Tongue (tissue), 3 donors: ENCODE measurements at places on chromosomes 16 and 17.

DNA sequence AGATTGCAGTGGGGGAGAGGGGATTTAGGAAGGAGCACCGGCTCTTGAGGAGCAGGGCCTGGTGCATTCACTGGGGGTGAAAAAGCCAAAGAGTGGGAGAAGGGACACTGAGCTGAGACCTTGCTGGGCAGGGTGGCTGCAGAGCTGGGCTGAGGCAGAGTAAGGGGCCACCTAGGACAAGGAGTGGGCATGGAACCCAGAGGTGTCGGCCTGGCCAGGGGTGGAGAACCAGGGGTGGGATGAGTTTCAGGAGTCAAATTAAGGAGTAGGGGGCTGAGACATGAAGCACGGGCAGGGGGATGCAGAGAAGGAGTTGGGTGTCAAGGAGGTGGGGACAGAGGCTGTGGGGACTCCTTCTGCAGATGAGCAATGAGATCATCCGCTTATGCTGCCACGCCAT lies 20.1 kb downstream of the DNAH2 start:
- no peak for DNase-seq

- DNase-seq = no peak
Measured at GRCh38 chr16:86925067-86925791, 346.9 kb downstream of the FOXL1 start.

GRCh38 chr17:80101946-80102663 lies 724 bp downstream of the GAA start:
- DNase-seq = peak; percentile 34

GRCh38 chr17:4476511-4477070 lies 22.1 kb upstream of the SPNS2 start:
- DNase-seq = no peak

- DNase-seq = no peak
Measured at GRCh38 chr16:8110572-8111514, 479.5 kb downstream of the TMEM114 start.

DNA sequence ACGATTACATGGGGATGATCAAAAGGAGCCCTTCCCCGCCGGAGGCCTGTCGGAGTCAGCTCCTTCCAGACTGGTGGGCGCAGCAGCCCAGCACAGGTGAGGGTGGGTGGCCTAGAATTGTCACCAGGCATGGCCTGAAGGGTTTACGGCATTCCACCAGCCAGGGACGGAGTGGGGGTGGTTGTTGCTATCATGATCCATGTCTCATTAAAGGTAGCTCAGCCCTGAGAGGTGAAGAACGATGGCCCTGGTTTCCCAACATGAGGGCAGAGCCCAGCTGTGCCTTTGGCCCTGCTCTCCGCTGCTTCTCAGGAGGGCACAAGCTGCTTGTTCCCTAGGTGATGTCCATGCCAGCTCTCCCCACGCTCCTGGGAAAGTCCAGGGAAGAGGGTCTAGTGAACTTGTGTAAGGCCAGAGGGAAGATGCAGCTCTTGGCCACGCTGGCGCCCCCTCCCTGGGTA lies 14.2 kb downstream of the IRF8 start:
- no peak for DNase-seq

- DNase-seq = peak; percentile 30
Measured at GRCh38 chr16:49345829-49346228, 27.8 kb upstream of the C16orf78 start.

DNA sequence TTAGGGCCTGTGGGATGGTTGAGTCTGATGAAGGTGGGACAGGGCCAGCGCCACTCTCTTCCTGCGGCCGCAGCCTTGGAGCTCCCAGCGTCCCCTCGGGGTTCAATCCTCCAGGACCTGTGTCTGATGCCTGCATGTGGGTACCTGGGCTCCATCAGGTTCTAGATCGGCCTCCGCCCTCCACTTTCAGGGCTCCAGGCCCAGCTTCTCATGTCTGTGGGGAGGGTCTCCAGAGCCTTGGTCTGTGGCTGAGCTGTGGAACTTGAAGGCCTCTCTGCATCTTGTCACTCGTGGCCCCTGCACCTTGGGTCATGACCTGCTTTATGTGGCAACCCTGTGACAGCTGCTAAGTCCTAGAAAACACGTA lies 89.8 kb upstream of the ZNF750 start:
- no peak for DNase-seq

DNA sequence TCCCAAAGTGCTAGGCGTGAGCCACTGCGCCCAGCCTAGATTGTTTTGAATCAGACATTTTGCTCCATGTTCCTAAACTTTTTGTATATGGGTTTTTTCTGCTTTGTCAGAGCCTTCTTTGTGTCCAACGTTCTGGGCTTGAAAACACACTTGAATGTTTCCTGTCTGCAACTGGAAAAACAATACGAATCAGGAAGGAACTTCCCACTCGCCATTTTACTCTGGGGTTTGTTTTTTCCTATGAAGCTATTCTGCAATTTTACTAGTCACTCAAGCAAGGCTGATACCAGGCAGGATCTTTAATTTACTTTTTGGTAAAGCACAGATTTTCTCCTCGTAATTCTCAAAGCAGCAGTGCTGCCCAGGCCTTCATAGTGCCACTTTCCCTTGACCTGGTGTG lies 31.6 kb downstream of the ARHGAP17 start:
- DNase-seq = peak; percentile 9

GRCh38 chr17:50691550-50692447 lies 15.9 kb downstream of the ANKRD40 start:
- DNase-seq = no peak

DNA sequence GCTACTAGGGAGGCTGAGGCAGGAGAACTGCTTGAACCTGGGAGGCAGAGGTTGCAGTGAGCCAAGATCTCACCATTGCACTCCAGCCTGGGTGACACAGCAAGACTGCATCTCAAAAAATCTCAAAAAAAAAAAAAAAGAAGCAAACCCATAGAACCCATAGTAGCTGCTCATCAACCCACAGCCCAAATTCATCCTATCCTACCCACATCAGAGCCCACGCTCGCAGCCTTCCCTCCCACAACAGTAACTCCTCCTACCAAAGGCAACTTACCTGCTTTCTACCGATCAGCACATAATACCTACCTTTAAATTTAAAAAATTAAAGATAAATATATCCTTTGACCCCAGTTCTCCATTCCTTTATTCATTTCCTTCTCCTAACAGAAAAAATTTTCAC lies 94.7 kb downstream of the GAS7 start:
- no peak for DNase-seq

DNA sequence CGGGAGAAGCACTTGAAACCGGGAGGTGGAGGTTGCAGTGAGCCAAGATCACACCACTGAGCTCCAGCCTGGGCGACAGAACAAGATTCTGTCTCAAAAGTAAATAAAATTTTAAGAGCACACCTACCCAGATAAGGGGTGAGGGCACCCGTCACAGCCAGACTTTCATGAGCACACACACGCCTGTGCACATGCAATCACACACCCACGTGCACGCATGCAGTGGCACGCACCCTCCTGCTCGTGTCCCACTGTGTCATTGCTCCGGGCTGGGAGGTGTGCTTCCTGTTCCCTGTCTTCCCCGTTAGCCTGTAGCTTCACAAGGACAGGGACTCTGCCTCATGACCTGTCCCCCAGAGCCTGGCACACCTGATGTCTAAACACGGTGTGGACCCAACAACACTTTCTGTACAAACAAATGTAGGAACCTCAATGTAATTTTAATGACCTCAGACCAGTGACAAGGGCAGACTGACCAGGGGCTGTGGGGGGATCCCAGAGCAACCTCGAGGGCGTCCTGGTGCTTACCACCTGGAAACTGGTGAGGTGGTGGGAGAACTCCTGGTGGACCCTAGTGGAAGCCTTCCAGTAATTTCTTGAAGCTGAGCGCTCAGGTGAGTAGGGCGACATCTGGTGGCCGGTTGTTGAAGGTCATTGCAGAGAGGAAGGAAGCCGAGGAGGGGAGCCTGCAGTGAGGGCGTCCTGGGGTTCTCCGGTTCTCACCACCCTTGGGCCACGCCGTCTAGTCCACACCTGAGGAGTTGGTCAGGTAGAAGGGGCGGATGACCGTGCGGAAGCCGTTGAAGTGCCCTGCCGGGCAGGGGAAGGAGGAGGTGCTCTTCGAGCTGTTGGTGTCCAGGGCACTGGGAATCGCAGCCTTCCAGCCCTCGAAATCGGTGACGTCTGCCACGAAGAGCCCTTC lies 8.6 kb downstream of the LGALS3BP start:
- DNase-seq = peak; percentile 92

DNA sequence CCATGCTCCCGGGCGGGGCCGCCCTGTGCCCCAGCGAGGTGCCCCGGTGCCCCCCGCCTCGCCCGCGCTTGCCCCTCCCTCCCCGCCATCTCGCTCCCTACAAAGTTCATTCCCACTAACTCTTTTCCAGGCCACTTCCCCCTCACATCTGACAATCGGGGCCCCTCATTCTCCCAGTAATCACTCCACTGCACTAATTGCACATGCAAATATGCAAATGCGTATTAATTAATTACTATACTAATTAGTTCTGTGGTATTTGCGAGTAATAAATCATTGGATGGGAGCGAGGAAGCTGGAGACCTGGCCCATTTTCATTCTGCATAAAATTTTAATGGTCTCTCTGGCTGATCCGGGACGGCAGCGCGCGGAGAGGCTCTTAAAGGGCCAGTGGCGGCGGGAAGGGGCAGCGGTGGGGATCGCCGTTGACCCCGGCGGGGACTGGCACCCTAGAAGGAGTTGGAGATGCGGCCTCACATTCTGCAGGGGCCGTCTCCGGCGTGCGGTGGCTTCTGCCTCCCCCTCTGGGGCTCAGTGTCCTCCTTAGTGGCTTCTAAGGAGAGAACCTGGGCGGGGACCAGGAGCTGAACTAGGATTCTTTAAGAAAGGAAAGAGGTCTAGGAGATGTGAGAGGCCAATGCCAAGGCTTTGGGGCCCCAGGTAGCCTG lies 8.4 kb upstream of the PPP1R1B start:
- no peak for DNase-seq

DNA sequence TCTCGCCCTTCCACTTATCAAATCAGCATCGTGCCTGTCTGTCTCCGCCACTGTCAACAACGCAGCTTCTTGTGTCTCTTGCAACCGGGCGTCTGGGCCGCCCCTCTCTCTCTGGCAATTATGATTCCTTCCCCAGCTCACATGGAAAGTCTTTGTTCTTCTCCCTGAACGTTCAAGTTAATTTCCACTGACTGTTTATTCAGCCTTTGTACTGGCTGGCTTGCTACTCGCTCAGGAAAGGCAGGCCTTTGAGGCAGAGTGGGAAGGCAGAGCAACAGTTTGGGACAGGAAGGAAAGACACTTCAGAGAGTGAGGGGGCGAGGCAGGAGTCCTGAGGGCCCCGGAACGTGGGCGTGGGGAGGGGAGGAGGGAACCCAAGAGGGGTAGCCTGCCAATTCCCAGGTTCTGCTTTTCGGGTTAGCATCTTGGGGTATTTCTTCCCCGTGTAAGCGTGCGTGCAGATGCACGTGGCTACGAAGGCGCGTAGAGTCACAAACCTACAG lies 50.8 kb downstream of the AKAP1 start:
- DNase-seq = peak; percentile 24

- no peak for DNase-seq
Measured at GRCh38 chr17:65389426-65389825, 172.0 kb downstream of the AXIN2 start.

DNA sequence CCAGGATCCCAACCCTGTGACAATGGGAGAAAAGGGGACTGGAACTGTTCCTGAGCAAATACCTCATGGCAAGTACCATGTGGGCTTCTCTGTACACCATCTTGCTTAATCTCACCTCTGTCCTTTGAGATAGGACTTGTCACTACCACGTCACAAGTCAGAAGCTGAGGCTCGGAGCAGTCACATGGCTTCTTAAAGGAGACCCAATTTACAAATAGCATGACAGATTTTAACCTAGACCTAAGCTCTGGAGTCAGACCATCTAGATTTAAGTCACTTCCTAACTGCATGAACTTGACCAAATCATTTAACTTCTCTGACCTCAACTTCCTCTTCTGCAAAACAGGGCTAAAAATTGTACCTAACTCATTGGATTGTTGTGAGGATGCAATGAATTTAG lies 36.0 kb upstream of the CCL1 start:
- no peak for DNase-seq

- DNase-seq = no peak
Measured at GRCh38 chr16:29312835-29313558, 93.5 kb downstream of the NPIPB11 start.

DNA sequence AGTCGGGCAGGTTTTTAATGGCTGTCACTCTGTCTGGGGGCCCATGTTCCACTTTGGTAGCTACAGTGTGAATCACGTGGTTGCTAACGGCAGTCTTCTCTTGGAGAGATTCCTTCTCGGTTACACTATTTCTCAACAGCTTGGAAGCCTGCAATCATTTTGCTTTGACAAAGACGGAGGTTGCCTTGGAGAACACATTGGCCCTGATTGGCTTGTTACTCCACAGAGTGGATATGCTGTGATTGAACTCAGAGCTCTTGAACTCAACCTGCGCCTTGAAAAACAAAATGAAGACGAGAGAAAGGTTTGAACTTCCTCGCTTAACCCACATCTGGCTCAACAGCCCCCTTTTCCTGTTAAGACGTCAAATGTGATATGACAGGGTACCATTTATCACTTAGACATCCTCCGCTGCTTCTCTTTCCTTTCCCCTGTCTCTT lies 218.9 kb downstream of the MAF start:
- no peak for DNase-seq

- DNase-seq = peak; percentile 95
Measured at GRCh38 chr17:17403899-17404576, 72.8 kb upstream of the MED9 start.

GRCh38 chr17:74478420-74479100 lies 12.1 kb downstream of the CD300A start:
- no peak for DNase-seq

DNA sequence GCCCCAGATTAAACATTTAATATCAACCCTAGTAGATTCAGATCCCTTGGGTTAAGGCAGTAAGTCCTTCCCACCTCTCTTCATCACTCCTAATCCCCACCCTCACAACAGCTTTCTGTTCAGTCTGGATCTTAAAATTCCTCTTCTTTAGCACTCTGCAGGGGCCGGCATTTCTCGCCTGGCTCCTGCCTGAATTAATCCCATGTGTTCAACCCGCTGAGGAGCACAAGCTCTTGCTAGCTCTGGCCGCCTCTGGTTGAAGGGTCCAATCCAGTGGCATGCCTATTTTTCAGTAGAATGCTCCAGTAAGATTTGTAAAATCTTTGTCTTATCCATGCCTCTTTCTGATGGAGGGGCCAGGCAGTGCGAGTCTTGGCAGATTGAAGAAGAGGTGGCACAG lies 59.2 kb downstream of the CYB5B start:
- no peak for DNase-seq

DNA sequence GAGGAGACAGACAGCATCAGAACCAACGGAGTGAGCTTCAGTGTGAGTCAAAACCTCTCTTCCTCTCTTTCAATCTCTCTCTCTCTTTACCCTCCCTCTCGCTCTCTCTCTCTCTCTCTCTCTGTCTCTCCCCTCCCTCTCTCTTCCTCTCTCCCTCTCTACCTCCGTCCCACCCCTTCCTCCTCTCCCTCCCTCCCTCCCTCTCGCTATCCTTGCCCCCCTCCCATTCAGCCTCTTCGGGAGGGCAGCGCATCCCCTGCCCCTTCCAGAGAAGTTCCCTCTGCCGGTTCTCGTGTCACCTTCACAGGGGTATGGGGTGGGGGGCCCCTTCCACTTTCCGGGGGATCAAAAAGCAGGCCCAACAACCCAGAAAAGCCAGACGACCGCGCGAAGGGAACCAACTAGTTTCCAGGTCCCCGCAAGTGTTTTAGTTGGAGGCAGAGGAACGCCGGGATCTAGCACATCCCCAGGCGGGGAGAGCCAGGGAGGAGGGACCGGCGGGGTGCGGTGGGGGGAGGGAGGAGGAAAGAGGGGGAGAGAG lies 28.9 kb upstream of the RBFOX1 start:
- peak; percentile 52 for DNase-seq
